Spinal cord (tissue), 10 donors: ENCODE measurements at places on chromosomes 13 and 19. TPM values are rescaled to one million over a fixed set of nuclear protein-coding genes. Genes with fewer than 3 reads are reported as not detected.

The PLPPR2 gene
- 30.7 TPM for total RNA-seq

DNA sequence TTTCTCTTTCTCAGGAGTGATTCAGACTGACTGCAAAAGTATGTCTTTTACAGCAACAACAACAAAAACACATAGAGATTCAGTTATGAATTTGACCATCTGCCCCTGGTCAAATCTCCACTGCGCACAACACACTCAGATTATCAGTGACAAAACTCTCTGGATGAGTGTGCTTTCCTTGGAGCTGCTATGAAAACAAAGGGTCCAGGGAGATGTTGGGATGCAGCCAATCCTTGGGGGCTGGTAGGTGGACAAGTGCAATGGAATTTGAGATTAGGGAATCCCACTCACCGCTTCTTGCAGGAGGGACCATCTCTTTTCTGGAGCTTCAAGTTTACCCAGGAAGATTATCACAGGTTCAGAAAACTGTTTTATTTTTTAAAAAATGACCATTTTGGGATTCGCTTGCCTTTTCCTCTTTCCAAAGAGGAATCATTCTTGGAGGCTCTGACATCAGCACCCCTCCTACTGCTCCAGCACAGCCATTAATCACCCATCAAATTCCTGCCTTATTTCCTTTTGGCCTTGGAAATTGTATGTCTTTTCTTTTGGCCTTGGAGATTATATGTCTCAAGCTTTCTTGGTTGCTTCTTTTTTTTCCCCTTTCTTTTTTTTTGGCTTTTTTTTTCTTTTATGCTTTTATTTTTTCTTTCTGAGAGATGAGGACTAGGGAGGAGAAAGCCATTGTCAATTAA lies 311.8 kb downstream of the TSHZ3 start:
- no peak for DNase-seq

DNA sequence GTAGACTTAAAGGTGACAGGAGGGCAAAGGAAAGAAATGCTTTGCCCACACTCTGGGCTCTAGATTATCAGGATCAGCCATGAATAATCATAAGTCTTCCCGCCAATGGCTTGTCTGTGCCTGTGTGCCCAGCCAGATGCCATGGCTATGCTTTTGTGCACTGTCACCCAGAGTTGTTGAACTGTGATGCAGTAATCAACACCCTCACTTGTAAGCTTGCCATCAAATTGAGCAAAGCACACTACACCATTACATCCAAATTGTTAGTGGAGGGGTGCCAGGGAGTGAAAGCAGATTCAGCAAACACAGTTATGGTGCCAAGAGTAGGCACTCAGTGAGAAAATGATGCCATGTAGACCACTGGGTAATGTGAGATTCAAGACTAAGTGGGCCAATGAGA lies 845.3 kb upstream of the MIR17HG start:
- no peak for DNase-seq

- DNase-seq = no peak
Observed at GRCh38 chr13:100195568-100195967, 106.7 kb downstream of the PCCA start.

The RDH8 gene
- not detected for total RNA-seq

The GPC6 gene
- total RNA-seq = 68.8 TPM

The GALP gene
- total RNA-seq = not detected

GRCh38 chr19:33233056-33233873 lies 7.6 kb upstream of the SLC7A10 start:
- no peak for DNase-seq

The CGB7 gene
- total RNA-seq = 0.17 TPM

GRCh38 chr19:35529241-35530218 lies 1.4 kb upstream of the SBSN start:
- DNase-seq = no peak

DNA sequence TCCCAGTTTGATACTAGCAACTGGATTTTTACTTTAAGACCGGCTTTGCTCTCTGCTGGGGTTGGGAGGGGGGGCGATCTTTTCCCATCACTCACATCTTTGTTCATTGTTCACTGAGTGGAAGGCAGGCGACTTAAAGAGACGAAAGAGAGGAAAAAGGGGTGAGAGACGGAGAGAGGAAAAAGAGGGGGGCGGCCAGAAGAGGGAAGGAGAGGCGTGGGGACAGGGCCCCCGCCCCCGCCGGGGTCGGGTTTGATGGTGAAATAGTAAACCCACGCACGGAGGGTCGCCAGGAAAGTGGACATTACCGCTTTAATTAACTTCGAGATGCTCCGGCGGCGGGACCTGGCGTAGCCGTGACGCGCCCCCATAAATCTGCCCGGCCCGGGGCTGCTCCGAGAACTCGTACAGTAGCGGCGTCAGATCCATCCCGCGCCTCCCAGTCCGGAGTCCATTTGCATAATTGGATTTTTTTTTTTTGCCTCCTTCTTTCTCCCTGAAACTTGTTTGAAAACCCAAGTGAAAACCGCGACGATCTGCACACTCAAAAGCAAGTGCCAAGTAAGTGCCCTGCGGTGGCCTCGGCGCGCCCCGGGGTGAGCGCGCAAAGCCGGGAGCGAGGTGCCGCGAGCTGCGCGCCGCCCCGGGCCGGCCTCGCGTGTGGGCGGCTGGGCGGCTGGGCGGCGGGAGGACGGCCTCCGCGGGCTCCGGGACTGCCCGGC lies 143.9 kb upstream of the ZNF536 start:
- no peak for DNase-seq

The CAPN12 gene
- 0.69 TPM for total RNA-seq

DNA sequence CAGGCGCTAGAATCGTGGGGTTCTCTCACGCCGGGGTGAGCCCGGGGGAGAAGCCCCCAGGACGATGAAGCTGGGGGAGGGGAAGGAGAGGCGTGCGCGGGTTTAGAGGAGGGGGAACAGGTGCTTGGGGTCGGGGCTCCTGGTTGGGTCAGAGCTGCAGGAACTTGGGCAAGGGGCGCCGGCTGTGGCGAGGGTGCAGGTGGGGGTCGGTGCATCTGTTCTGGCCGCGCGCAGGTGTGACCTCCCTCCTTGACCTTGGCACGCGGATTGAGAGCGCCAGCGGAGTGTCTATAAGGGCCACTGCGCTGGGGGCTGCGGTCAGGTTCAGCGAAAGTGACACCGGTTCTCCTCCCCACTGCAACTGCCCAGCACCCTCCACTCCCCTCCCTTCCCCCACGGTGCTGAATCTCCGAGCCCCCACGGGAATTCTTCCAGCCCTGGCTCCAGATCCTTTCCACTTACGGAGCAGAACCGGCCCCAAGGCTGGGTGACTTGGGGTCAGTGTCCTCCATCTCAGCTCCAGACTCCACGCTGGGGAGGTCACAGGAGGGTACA lies 618 bp downstream of the TMEM38A start:
- DNase-seq = peak; percentile 36

- peak; percentile 38 for DNase-seq
Observed at GRCh38 chr19:21586311-21587116, 81.1 kb downstream of the ZNF429 start.

The CYP4F8 gene
- total RNA-seq = not detected

- peak; percentile 70 for DNase-seq
Observed at GRCh38 chr13:23960566-23961156, 63.4 kb upstream of the C1QTNF9B start.

The CCDC70 gene
- total RNA-seq = not detected

DNA sequence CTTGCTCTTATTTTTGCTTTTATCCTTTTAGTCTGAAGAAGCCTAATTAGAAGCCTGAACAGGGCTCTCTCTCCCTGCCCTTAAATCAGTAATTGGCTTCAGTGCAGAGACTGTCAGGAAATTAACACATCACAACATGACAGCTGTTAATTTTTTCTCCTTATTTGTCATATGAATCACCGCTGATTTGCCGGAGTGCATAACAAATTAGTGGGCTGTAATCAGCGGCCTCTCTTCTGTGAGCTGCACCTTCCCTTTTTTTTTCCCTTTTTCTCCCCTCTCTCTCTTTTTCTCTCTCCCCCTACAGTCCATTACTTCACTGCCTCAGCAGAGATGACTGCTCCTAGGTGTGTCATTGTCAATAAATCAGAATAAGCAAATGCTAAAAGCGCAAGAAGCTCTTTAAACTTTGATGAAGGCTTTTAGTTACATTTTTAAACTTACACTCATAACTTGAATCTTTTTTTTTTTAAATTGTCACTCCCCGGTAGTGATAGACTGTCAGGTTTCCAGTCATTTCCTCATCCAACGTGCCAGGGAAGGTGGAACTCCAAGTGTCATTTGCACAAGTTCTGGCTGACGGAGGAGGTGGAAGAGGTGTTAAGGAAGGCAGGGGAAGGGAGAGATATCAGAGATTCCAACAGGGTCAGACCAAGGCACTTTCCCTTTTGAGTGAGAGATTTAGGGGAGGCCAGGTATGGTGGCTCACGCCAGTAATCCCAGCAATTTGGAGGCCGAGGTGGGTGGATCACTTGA lies 197.1 kb upstream of the TSHZ3 start:
- DNase-seq = no peak

GRCh38 chr19:35351411-35352176 lies 3.9 kb downstream of the FFAR1 start:
- no peak for DNase-seq

The NR2C2AP gene
- 8.0 TPM for total RNA-seq

DNA sequence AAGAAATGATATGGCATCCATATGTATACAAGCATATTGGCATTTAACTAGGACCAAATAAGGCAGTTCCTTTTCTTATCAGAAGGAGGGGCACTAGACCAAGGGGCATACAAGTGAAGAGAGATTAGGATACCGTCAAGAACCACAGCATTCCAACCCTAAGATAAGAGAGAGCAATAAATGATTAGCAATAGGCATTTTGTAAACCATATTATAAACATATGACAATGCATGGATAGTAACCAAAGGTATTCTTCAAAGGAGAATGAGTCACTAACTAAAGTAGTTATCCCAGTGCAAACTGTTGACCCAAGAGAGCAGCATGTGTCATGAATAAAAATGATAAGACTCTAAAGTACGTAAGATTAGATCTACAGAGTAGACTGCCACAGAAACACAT lies 500.9 kb upstream of the HTR2A start:
- no peak for DNase-seq

The PLPP2 gene
- 12.4 TPM for total RNA-seq

GRCh38 chr19:10142701-10143375 lies 23.1 kb upstream of the EIF3G start:
- no peak for DNase-seq

DNA sequence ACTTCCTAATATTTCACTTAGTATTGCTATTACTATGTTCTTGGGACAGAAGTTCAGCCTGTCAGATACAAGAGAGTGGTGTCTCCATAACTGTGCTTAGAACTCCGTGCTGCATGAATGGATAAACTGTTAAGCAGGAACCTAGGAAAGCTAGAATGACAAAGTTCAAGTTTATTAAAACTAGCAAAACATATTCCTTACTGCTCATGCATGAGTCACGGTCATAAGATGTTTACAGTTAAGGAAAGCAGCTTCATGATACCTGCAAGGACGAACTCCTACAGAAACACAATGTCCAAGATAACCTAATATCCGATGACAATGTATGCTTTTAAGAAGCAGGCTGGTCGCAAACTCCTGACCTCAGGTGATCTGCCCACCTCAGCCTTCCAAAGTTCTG lies 6.0 kb upstream of the ZNF765 start:
- no peak for DNase-seq

The TSHZ3 gene
- 17.5 TPM for total RNA-seq

DNA sequence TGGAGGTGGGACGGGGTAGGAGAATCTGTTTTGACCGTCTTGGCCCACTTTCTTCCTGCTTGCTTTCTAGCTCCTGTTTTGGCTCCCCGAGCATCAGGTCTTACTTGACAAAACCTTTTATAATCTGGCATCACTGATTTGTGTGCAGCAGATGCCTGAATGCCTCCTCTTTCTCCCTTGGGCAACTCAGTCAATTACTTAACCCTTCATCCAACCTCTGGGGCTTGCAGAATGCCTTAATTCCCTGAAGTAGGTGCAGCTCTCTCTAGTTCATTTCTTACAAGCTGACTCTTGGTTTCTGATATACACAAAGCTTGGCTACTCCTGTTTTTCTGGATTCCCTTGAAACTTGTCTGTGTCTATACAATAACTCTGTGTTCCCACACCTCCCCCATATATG lies 5.7 kb upstream of the NUP58 start:
- no peak for DNase-seq

The URAD gene
- not detected for total RNA-seq

The PIN1 gene
- total RNA-seq = 143 TPM

- DNase-seq = no peak
Observed at GRCh38 chr13:39913928-39914327, 258.5 kb downstream of the COG6 start.

- no peak for DNase-seq
Observed at GRCh38 chr13:113457510-113457909, 4.2 kb upstream of the ADPRHL1 start.

The ADGRE1 gene
- not detected for total RNA-seq

DNA sequence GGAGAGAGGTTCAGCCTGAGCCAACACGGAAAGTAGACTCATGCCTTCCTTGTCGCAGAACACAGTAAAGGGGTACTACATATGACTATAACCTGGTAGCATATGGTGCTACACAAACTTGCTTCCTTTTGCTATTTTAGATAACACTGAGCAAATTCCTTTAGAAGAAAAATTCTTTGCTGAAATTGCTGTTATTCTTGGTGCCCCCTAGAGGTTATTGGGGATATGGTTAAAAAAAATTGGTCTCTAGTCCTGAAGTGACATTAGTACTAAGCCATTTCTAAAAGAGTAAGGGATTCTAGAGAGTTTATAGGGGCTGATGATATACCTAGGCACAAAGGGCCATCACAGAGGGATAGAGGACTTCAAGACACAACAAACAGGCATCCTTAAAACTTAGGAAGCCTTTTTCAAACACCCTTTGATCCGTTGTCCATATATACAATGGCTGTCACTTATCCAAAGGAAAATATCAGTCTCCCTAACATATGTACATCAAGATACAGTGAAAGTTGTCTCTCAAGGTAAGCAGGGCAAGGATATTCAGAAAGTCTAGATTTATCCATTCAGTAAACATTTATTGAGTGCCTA lies 13.9 kb upstream of the HS6ST3 start:
- no peak for DNase-seq

DNA sequence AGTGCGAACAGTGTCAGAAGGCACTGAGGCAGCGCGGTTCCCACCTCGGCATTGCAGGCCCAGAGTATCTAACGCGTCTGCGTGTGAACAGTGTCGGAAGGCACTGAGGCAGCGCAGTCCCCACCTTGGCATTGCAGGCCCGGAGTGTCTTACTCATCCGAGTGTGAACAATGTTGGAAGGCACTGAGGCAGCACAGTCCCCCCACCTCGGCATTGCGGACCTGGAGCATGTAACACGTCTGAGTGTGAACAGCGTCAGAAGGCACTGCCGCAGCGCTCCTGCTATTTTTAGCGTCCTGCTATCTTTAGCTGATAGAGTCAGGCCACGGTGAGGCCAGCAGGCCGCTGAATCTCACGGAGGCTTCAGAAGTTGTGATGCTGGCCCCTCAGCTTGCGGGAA lies 39.6 kb downstream of the ATP11A start:
- no peak for DNase-seq

The STOML3 gene
- total RNA-seq = 0.69 TPM

The DNAJC3 gene
- 51.7 TPM for total RNA-seq

The S1PR4 gene
- total RNA-seq = 2.6 TPM
